Lower leg skin (tissue), 4 donors: ENCODE measurements at places on chromosomes 13 and 19. TPM values are rescaled to one million over a fixed set of nuclear protein-coding genes. Genes with fewer than 3 reads are reported as not detected.

Gene C19orf67
- total RNA-seq: not detected

Gene APC2
- total RNA-seq: 0.23 TPM

Gene KLK14
- total RNA-seq: 8.3 TPM

Gene ZNF724
- 0.53 TPM for total RNA-seq

Gene FPR3
- 2.2 TPM for total RNA-seq

Gene ZDHHC20
- total RNA-seq: 84.4 TPM

Gene IQCN
- total RNA-seq: 5.9 TPM

Gene FBXL12
- total RNA-seq: 28.7 TPM
